ENCODE measurements at places on chromosomes 16 and 17.
A peak's percentile ranks its signal among the peaks of the same experiment; 100 is the strongest.

DNA sequence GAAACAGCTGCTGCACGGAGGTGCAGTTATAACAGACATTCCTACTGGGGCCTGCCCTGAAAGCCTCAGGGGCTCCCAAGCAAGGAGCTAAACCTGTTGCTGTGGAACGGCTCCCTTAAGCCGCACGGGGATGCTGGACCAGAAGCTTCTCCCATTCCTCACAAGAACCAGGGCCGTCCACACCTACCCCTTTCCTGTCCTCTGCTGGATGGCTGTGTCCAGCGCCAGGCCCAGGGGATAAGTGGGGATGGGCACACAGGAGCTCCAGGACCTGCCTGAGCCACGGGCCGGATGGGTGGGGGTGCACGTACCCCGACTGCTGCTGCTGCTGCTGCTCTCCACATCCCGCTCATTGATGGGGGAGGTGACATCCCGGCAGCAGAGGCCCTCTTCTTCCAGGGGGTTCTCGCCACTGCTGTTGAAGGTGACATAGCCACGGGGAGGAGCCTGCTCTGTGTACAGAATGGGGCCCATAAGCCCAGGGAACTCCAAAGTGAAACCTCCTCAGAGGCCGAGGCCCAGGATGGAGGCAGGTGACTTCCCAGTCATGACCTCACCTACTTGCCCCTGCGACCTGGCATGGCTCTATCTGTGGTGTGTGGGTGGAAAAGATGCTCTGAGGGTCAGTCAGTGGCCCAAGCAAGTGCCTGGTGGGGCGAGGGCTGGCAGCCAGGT, 8.6 kb downstream of the NUDT16L1 start:
- DNase-seq: no peak

GRCh38 chr16:79267781-79268180, 332.8 kb downstream of the MAF start:
- DNase-seq: no peak

DNA sequence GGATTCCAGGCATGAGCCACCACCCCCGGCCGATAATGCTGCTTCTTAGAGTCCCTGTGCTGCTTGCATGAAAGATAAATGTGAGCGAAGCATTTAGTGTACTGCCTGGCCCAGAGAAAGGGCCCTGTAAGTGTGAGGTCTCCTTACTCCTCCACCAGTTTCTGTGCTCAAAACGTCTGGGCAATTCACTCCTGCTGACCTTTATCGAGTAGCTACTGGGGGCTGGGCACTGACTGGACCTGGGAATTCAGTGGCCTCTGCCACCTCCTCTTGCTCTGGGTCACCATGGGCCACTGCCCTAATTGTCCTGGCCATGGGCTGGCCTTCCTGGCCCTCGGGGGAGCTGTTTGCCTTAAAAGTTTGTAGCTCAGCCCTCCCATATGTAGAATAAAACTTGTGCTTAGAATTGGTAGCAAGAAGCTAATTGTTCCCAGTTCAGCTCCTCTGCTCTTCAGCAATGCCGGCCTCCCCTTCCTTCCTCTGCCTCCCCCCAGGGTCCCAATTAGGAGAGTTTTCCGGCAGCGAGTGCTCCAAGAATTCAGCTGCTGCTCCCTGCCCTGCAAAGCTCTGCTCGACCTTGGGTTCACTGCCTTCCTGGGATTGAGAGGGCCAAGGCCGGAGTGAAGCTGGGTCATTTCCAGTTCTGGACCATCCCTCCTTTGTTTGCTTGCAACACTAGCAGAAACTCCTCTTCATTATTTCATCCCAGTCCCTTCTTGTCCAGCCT, 98.9 kb upstream of the CDC42EP4 start:
- peak; percentile 42 for DNase-seq

DNA sequence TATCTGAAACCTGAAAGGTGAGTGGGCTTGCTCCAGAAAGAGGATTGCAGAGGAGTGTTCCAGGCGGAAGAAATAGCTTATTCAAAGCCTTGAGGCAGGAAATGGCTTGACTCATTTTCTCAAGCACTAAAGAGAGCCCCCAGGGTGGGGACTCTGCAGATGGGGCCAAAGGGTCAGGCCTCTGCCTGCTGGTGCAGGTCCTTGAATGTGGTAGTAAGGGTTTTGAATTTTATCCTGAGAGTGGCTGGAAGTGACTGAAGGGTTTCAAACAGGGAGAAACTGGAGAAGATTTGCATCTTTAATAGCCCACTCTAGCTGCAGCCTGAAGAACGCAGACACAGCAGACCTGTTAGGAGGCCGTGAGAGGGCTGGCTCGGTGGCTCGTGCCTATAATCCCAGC, 144.4 kb downstream of the CCT6B start:
- DNase-seq: no peak

DNA sequence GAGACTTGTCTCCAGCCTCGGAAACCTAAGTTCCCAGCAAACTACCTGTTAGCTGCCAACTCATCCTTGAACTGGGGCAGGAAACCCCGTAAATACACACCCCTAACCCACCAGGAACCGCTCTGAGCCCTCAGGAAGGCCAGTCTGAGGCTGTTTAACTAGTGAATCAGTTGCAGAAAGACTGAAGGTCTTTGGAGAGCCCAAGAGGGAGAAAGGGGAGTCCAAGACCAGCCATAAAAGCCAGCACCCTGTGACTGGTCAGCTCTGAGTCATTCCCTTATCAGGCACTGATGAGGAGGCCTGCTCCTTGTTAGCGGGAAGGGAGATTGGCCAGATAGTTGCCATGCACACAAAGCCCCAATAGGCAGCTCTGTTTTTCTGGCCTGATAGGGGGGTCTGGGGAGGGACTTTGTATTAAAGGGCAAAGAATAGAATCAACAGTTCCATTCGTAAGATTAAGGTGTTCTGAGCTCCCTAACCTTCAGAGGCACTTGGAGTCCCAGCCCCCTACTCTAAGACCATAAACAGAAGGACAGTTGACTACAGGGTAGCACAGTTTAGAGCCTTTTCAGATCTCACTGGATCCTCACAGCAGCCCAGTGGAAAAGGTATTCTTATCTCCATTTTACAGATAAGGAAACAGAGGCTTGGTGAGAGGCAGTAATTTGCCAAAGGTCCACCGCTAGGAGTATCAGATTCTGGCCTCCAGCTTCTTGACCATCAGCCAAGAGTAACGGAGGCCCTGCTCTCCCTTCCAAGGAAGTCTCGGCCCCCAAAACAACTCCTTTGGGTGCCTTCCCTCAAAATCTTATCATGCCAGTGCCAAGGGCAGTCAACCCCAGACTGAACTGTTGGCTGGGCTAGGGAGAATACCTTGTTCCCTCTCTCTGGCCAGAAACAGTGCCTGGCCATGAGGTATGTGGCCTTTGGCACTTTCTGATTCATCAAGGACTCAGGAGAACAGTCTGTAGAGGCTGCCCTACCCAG, 2.2 kb upstream of the KRT19 start:
- DNase-seq: no peak

GRCh38 chr16:80738521-80738920, 65.9 kb downstream of the CDYL2 start:
- no peak for DNase-seq

DNA sequence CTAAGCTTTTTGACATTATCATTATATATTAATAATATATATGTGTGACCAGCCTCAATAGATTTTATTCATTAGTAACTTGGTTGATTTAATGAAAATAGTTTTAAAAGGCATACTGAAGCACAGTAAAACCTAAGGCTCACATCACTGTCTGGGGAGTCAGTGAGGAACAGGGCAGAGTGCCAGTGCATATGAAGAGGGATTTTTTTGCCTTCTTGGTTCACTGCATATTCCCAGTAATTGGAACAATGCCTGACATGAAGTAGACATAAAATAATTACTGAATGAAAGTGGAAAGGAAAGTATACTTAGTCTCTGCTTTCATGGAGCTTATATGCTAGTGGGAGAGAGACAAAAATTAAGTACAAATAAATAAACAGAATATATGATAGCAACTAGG, 81.1 kb downstream of the FTO start:
- no peak for DNase-seq

DNA sequence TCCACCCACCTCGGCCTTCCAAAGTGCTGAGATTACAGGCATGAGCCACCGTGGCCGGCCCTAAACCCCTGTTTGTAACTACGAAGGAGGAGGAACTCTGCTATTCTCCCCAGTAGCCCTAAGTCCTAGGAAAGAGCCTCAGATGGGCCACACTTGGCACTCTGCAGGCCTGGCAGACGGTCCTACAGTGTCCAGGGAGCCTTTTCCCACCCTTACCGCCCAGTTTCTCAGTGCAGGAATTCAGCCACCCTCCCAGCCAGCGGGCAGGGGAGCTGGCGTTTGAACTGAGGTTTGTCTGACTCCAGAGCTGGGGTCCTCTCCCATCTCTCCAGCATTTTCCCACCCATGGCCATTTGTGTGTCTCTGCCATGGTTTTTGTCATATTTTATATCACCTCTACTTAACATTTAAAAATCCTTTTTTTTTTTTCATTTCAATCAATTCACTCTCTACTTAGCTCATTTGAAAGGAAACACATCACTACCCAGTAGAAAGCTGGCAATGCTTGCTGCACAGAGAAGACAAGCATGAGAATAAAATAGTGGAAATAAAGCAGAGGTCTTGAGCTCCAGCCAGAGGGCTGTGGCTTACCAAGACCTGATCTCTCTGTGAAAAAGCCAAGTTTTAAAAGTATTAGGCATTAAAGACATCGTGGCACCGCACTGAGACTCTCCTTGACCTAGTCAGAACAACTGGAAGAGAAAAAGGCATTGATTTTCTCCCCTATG, 34.9 kb downstream of the BCO1 start:
- DNase-seq: no peak

DNA sequence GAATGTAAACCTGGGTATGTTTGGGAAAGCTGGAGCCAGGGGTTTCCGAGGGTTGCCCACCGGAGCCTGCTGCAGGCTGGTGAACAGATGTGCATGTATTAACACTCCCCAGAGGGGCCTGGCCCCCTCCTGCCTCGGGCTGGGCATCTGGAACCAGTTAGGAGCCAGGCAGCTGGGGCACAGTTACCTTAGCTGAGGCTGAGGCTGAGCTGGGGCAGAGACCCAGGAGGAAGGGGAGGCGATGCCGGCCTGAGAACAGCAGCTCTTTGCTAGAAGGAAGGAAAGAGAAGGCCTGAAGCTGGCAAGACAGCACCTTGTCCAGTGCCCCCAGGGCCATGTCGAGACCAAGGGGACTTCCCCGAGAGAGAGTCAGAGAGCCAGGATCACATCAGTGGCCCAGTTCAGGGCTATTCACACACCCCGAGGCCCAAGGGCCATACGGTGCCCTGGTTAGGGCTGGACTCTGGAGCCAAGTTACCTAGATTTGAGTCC, 65.8 kb downstream of the RMI2 start:
- DNase-seq: no peak

- peak; percentile 22 for DNase-seq
Observed at GRCh38 chr17:1997927-1998742, 27.0 kb downstream of the RTN4RL1 start.

DNA sequence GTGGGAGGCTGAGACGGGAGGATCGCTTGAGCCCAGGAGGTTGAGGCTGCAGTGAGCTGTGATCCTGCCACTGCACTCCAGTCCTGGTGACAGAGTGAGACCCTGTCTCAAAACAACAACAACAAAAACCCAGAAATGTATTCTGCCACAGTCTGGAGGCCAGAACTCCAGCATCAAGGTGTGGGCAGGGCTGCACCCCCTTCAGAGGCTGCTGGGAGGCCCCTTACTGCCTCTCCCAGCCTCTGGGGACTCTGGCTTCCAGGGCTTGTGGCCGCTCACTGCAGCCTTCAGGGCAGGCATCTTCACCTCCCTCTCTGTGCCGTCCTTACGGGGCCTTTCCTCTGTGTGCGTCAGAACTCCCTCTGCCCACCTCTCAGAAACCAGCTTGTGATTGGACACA, 209.4 kb upstream of the GSE1 start:
- no peak for DNase-seq

GRCh38 chr17:17186051-17186450, 20.1 kb downstream of the PLD6 start:
- DNase-seq: no peak

- DNase-seq: no peak
Observed at GRCh38 chr17:45834471-45835396, 9.9 kb upstream of the SPPL2C start.

DNA sequence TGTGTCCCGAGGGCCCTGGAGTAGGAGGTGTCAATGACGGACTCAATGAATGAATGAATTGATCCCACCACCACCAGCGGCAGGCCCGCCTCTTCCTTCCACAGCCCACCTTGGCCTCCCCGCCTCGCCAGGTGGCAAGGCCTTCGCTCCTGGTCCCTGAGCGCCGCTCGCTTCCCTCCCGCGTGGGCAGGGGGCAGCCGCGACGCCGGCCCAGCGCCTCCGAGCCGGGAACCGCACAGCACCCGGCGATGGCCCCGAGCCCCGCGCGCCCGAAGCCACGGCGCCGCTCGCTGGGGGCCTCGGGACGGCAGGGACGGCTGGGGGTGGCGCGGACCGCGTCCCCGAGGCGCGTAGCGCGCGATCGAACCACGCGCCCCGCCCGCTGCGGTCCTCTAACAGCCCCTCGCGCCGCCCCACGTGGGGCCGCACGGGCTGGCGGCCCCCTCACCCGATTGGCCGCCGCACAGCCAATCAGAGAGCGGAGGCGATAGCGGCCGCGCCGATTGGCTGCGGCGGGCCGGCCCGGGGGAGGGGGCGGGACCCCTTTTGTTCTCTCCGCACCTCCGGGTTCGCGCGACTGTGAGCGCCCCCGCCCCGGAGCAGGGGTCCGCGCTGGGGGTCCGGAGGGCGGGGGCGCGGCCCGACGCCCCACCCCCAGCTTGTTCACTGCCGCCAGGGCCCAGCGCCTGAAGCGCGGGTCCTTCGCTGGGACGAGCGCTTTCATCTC, 31.4 kb downstream of the ACTG1 start:
- DNase-seq: peak; percentile 72

DNA sequence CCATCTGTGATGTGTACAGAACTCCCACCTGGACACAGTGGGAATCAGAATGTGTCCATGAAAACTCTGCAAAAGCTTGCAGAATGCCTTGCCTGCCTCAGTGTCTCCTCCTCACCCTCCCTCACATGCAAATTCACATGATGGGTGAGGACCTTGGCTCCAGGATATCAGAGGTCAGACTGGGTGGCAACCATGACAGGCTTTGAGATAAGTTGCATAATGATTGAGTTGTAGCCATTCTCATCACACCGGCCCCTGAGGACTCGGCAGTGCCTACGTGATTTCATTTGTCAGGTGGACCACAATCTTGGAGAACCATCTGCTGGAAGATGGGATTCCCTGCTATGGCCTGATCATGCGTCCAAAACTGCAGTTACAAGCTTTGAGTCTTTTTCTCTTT, 3.9 kb upstream of the ADCY9 start:
- no peak for DNase-seq

GRCh38 chr17:40072040-40072734, 9.4 kb downstream of the THRA start:
- DNase-seq: no peak

DNA sequence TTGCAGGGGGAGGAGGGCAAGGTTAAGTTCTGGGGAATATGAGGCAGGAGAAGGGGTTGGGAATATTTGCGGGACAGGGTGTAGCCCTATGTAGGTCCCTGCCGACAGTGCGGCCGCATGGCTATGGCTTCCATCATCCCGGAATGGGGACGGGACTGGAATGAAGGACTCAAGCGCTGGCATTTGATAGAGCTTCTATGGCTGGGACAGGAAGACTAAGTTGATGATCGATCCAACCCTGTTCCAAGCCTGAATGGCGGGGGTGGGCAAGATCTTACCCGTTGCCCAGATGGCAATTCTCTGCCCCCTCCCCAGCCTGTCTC, 47.1 kb downstream of the SRCIN1 start:
- DNase-seq: no peak

GRCh38 chr17:50692448-50693035, 15.2 kb downstream of the ANKRD40 start:
- DNase-seq: no peak

GRCh38 chr16:30585022-30585399, 486 bp downstream of the ZNF785 start:
- DNase-seq: no peak
